Non-pigmented ciliary epithelial cell (primary cell): ENCODE measurements at places on chromosomes 6 and 20.

- DNase-seq = no peak
Measured at GRCh38 chr6:12602342-12602741, 114.2 kb upstream of the PHACTR1 start.

- no peak for DNase-seq
Measured at GRCh38 chr20:20369250-20370093, 1.6 kb downstream of the INSM1 start.

DNA sequence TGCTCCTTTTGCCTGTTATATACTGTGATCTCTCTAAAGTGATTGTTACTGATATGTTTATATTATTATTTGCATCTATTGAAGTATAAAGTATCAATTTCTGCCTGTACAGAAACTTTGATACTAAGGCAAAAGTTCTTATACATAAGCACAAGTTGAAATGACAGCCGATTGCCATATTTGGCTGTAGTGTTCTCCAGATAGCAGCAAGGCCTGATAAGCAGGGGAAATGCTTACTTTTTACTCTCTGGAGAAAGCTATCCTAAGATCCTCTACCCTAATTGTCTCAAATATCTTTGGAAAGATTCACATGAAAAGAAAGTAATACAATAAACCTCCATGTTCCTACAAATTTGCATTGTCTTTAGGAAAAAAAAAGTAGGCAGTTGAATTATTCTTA, 31.4 kb downstream of the SENP6 start:
- no peak for DNase-seq

DNA sequence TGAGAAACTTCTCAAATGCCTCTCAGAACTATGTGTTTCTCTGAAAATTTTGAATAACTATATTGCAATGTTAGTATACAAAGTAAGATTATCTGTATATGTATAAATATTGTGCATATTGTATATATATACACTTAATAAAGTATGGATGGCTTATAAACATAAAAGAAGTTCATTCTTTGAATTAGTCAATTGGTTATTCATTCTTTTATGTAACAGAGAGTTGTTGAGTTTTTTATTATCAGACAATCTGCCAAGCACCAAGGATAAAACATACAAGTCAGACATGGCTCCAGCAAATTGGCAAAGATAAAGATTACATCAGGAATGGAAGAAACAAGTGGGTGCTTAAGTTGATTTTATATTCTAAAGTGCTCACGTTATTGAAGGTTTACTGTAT, 289.1 kb upstream of the EYS start:
- DNase-seq = no peak

- no peak for DNase-seq
Measured at GRCh38 chr6:21085643-21086042, 507.9 kb upstream of the SOX4 start.

- DNase-seq = no peak
Measured at GRCh38 chr6:156617941-156618340, 159.2 kb upstream of the ARID1B start.

- no peak for DNase-seq
Measured at GRCh38 chr6:75290136-75290945, 5.7 kb upstream of the TMEM30A start.

- no peak for DNase-seq
Measured at GRCh38 chr6:166453651-166454050, 70.9 kb upstream of the MPC1 start.

DNA sequence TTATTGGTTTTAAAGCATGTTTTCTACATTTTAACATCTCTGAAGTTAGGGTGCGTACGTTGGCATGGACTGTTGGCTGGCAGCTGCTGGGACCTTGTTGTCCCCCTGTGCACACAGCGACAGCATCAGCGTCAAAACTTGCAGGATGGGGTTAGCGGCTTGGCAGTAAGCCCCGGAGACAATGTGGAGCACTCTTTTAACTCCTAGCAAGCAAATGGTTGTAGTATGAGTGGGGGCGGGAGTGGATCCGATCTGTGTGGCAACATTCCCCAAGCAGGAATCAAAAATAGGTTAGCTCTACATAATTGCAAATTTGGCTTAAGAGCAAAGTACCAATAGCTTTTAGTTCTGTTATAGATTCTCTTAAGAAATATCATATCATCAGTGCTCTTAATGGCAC, 70.1 kb downstream of the NRN1 start:
- DNase-seq = no peak

- peak; percentile 34 for DNase-seq
Measured at GRCh38 chr6:143965503-143966171, 42.4 kb downstream of the PLAGL1 start.

DNA sequence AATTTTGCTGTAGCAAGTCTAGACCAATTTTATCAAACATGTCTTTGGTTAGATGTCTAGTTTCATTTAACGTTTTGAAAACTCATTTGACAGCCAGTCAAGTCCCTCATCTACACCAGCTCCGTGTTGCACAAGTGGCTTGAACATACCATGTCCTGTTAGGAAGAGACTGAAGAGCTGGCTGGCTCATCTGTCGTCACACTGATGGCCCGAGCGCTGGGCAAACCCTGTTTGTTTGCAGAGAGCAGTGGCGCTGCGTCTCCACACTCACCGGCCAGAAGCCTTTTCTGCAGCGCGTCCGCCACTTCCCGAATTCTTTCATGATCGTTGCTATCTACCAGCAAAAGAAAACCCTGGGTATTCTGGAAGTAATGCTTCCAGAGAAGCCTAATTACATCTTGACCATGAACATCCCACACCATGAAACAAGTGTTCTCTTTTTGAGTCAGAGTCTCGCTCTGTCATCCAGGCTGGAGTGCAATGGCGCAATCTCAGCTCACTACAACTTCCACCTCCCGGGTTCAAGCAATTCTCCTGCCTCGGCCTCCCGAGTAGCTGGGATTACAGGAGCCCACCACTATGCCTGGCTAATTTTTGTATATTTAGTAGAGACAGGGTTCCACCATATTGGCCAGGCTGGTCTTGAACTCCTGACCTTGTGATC, 10.7 kb upstream of the TCFL5 start:
- no peak for DNase-seq

DNA sequence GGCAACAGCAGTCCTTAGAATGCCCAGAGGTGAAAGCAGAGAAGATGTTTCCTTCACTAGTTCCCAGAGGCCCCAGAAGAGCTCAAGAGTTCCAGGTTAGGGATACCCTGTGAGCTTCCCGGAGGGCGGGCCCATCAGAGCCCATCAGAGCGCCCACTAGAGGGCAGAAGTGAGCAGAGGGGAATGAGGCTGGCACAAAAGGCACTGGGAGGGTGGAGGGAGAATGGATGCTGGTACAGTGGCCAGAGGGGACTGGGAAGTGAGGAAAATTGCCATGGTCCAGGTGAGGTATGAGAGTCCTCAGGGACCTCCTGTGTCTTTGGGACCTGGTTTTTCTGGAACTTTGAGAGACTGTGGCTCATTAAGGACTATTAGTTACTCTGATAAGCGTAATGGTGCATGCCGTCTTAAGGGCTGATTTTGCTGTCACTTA, 57.3 kb downstream of the LINC00237 start:
- no peak for DNase-seq

- no peak for DNase-seq
Measured at GRCh38 chr6:16697437-16698161, 63.7 kb downstream of the ATXN1 start.

DNA sequence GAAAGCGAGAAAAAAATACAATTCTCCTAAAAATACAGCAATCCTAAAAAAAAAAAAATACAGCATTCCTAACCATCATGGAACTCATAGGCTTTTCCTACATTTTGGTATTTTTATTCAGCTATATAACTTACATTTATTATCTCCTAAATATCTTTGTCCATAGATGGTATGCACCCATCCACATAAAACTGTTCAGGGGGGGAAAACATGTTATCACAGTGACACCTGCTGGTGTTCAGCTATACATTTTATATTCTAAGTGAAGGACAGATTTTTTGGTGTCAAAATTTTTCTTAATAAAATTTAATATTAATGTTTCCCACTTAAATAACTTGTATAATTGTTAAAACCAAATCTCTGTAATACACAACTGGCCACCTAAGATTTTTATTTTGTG, 58.0 kb downstream of the BLOC1S5 start:
- DNase-seq = no peak

DNA sequence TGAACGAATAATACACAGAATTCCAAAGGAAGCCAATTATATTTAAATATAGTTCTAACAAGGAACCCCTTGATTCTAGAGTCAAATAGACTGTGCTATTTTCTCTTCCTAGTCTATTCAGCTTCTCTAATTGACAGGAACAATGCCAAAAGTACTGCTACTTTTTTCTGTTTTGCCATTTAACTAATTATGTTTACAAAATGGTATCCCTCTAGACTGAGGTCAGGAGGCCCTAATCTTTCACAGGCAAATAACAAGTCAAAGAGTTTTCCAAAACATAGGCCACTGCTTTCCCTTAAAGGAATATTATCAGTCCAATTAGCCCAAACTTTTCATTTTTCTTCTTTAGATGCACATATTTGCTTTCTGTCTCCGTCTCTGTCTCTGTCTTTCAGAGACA, 539.3 kb downstream of the RFPL4B start:
- DNase-seq = no peak

GRCh38 chr20:33441142-33441955, 2.2 kb downstream of the SNTA1 start:
- DNase-seq = no peak

GRCh38 chr6:7236306-7237209, 76.4 kb downstream of the SSR1 start:
- DNase-seq = no peak

- DNase-seq = no peak
Measured at GRCh38 chr6:167426651-167427050, 101.8 kb downstream of the TTLL2 start.

- DNase-seq = no peak
Measured at GRCh38 chr6:118320652-118321051, 227.4 kb upstream of the PLN start.

DNA sequence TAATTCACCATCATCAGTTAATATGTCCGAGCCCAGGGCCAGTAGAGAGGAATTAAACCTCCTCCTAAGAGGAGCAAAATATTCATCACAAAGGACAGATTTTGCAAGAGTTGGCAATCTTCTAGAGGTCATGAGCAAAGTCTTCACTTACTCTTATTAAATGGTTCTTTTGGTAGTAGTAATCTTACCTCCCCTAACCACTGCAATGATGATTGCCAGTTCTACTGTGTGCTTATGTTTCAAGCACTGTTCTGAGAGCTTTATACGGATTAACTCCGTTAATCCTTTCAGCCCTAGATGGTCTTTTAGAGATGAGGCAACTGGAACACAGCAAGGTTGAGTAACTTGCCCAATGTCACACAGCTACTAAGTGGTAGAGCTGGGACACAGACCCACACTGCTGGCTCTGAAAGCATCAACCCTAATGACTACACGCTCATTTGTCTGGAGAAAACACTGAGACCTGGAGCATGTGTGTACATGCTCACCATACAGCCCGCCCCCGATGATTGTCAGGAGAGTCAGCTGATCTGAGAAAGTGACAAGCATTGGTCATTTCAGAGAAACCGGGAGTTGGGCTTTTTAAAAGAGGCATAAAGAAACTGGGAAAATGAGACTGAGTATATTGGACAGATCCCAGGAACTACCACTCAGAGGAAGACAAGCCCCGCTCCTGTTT, 276.0 kb downstream of the NRN1 start:
- no peak for DNase-seq

- no peak for DNase-seq
Measured at GRCh38 chr20:54272901-54273488, 65.1 kb downstream of the PFDN4 start.
